ENCODE measurements at places on chromosomes 13 and 19. TPM values are rescaled to one million over a fixed set of nuclear protein-coding genes. Genes with fewer than 3 reads are reported as not detected.

GRCh38 chr19:39160889-39161672 lies 35.5 kb downstream of the PAK4 start:
- no peak for DNase-seq

GRCh38 chr13:39760521-39760920 lies 105.1 kb downstream of the COG6 start:
- DNase-seq, result no peak

GRCh38 chr19:47471733-47472457 lies at the start of gene SLC8A2:
SLC8A2 (minus strand) TSS chr19:47471893; CDS start chr19:47466403, 5,490 bp downstream.
- peak; percentile 82 for DNase-seq

- no peak for DNase-seq
These were observed 1.3 kb downstream of the BBC3 start for GRCh38 chr19:47229676-47230053.

DNA sequence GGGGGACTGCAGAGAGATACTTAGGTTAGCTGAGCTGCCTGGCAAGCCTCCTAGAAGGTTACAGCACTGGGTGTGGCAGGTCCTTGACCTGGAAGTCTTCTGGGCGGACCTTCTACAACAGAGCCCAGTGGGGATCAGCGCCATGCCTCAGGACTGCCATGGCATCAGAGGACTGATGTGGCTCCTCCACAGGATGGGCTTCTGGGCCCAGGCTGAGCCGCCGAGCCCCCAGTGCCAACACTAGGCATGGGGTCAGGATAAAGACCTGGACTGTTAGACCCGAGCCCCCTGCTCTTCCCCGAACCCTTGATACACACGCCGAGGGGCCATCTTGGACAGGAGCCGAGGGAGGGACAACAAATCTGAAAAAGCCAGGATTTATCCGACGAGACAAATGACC lies 64.0 kb upstream of the SOX21 start:
- no peak for DNase-seq

DNA sequence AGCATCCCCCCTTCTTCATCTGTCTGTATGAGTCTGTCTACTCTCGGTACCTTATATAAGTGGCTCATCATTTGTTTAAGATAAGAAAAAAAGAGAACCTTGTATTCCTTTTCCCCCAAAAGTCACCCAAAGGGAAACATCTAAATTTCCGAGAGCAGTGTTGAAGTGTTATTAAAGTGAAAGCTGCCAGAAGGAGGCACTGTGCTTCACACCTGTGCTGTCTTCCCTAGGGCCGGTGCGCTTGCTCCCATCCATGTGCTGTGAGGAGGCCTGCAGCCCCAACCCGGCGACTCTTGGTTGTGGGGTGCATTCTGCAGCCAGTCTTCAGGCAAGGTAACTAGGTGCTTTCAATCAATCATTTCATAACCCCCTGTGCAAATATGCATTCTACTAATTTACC lies 97.5 kb downstream of the TNFRSF19 start:
- no peak for DNase-seq

FCGBP gene
- polyA plus RNA-seq, result not detected

STOML3 gene
- polyA plus RNA-seq, result not detected

DNA sequence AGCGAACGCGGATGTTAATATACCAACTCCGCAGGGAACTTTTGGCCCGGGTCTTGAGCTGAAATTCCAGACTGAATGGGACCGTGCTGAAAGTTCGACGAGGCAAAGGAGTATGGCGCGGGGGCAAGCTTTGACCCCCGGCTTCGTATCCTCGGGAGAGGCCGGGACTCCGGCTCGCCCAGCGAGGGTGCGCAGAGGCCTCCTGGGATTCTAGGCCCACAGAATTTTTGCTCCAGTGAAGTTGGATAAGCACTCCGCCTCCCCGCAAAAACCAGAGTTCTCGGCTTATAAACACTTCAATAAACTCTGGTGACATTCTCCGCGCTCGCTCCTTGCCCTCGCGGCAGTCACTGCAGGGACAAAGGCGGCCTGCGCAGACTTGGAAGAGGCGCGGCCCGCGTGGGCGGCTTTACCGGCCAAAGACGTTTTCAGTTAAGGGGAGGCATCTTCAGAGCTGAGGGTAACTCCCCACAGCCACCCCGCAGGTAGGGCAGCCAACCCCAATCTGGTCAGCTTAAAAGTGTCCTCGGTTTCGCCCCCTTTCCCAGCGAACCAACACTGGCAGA lies 112.6 kb downstream of the KCNRG start:
- DNase-seq, result no peak

- DNase-seq, result no peak
These were observed 43.2 kb upstream of the TSHZ3 start for GRCh38 chr19:31392464-31392863.

GRCh38 chr13:112580912-112581311 lies 7.0 kb downstream of the TUBGCP3 start:
- DNase-seq, result no peak

CD79A gene
- 0.80 TPM for polyA plus RNA-seq

GRCh38 chr13:114219392-114219791 lies 15.3 kb upstream of the CDC16 start:
- DNase-seq, result no peak

DNA sequence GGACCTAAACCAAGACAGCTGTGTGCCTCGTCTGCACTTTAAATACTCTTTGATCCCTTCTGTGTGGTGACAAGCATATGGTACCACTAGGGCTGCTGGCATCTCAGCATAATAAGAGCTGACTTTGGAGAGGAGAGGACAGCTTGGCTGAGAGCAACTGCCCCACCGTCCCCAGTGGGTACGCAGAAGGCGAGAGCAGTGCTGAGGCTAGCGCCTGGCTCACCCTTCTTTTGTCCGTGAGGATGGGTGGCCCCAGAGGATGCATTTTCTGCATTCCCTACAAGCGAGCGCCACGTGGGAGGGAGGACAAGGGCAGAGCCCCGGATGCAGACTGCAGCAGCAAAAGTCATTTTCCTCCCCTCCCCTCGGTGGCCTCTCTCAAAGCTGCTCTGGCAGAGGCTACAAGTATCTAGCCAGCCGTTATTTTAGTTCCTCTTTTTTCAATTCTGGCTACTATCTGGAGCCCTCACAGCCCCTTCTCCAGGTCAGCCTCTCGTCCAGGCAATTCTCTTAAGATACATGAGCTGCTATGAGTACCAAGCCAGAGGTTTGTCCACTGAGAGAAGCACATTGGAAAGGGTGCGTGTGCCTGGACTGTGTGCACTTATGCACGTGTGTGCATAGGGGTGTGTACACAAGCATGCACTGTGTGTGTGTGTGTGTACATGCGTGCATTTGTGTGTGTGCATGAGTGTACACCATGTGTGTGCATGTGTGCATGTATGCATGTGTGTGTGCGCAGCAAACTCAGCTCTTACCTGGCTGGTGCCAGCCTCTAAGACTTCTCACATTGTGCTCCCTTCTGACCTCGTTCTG lies 51.3 kb downstream of the RAB20 start:
- DNase-seq, result peak; percentile 55

DNA sequence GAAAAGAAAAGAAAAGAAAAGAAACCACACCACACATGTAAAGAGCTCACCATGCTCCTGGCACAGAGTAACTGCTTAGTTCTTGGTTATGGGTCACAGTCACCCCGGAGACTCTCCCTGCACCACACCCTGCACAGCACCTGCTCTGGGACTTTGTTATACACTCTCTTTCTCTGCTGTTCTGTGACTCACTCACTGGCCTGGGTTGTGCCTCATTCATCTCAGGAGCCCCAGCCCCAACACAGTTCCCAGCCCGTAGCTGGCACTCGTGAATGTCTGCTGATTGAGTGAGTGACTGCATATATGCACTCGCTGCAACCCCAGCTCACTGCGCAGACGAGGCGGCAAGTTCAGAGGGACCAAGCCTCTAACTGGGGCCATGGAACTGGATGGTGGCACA lies 22.9 kb upstream of the ZNF507 start:
- DNase-seq, result no peak

DNA sequence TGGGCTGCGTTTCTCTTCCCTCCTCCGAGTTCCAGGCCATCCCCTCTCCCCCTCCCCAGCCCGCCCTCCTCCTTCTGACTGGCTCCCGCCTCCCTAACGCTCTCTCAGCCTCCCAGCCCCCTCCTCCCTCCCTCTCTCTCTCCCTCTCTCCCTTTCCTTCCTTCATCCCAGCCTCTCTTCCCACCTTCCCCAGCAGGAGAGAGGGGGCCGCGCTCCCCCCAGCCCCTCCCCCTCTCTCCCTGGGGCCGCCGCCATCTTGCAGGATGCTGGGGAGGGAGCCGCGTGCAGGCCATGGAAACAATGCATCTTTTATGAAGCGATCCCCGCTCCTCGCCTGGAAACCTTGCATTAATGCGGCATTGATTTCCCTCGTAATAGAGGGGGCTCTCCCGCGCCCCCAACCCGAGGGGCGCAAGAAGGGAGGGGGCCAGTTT lies 42.6 kb upstream of the ADGRL1 start:
- DNase-seq, result peak; percentile 88

SLC7A10 gene
- polyA plus RNA-seq, result 8.3 TPM

GRIN3B gene
- not detected for polyA plus RNA-seq

GRCh38 chr19:13718733-13719132 lies 45.6 kb upstream of the MRI1 start:
- DNase-seq, result no peak

- DNase-seq, result no peak
These were observed 523.1 kb downstream of the DCT start for GRCh38 chr13:93956426-93956825.

- DNase-seq, result no peak
These were observed 34.9 kb downstream of the DOCK9 start for GRCh38 chr13:98942997-98943396.

ZNF850 gene
- 2.7 TPM for polyA plus RNA-seq

DNA sequence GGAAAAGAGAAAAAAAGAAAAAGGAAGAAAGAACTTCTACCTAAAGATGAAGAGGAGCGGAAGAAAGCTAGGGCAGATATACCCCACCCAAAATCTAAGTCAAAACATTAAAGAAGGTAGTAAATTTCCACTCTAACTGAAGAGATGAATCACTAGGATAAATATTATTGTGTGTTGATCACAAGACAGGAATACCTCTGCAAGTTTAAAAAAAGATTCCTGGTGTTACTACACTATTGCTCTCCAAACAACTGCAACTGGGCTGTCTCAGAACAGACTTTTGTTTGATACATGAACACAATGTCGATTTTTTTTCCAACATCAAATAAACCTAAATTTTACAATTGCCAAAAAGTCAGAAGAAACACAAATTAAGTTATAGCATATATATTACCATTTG lies 6.8 kb downstream of the HSPH1 start:
- DNase-seq, result no peak

LRRC4B gene
- 10.2 TPM for polyA plus RNA-seq

DNA sequence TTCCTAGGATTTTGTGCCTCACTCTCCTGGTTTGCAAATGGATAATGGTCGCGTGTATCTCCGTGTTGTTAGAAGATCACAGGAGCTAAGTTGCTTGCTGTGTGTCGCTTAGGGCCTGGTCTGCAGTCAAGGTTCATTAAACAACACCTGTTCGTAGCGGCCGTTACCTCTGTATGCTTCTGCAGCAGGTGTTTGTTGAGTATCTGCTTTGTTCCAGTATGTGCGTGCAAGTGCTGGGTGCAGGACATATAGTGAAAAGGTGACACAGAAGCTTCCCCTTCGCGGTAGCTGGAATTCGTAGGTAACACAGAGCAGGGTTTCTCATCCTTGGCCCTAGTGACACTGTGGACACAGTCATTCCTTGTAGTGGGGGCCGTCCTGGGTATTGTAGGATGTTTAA lies 5.4 kb downstream of the MED25 start:
- no peak for DNase-seq

MBD3L3 gene
- polyA plus RNA-seq, result not detected

- DNase-seq, result no peak
These were observed 22.6 kb downstream of the NOSIP start for GRCh38 chr19:49557641-49558325.

GRCh38 chr19:19342086-19343015 lies 21.7 kb downstream of the MAU2 start:
- peak; percentile 39 for DNase-seq

DNA sequence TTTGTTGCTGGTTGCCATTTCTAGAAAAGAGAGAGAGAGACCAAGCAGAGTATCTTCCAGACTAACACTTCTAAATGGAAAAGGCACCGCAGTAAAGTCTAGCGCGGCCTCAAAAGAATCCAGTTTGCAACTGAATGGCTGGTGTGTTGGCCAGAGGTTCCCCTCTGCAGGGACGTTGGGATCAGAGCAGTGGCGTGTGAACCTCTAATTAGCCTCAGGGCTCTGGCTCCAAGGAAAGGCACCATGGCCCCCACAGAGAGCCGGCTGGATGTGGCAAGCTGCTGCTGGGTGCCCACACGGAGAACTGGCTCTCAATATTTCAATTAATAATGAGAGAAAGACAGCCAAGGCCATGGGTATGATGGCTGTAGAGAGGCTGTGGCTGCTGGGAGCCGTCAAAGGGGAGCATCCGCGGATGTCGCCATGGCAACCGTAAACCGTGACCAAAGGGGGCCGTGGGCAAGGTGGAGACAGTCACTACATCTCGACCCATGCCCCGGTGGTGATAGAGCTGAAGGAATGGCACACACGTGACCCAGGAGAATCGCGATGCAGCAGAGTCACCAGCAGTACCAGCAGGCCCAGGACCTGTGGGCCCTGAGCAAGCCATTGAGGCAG lies 9.5 kb downstream of the VSTM2B start:
- no peak for DNase-seq

DNA sequence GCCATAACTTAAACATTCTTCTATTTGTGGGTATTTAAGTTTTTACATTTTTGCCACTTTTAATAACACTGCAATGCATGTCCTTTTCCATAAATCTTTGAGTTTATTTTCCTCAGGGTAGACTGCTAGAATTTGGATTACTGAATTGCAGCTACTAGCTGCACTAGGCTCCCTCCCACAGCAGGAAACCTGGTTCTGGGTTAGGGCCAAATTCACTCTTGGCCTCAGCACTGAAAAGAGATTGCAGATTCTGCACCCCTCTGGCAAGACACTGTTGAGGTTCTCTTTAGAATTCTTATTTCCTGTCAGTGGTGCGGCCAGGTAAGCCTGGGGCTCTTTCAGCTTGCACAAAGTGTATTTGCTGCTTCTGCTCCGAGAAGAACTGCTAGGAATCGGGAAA lies 155.7 kb downstream of the ENOX1 start:
- no peak for DNase-seq
